ENCODE measurements at places on chromosomes 5 and 9.

DNA sequence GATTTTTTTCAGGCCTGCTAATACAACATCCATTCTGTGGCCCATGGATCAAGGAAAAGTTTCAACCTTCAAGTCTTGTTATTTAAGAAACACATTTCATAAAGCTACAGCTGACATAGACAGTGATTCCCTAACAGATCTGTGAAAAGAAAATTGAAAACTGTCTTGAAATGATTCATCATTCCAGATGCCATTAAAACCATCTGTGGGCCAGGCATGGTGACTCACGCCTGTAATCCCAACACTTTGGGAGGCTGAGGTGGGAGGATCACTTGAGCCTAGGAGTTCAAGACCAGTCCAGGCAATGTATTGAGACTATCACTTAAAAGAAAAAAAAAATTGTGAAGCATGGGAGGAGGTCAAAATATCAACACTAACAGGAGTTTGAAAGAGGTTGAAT is 6.0 kb downstream of the RAPGEF6 start:
- DNase-seq, result no peak

DNA sequence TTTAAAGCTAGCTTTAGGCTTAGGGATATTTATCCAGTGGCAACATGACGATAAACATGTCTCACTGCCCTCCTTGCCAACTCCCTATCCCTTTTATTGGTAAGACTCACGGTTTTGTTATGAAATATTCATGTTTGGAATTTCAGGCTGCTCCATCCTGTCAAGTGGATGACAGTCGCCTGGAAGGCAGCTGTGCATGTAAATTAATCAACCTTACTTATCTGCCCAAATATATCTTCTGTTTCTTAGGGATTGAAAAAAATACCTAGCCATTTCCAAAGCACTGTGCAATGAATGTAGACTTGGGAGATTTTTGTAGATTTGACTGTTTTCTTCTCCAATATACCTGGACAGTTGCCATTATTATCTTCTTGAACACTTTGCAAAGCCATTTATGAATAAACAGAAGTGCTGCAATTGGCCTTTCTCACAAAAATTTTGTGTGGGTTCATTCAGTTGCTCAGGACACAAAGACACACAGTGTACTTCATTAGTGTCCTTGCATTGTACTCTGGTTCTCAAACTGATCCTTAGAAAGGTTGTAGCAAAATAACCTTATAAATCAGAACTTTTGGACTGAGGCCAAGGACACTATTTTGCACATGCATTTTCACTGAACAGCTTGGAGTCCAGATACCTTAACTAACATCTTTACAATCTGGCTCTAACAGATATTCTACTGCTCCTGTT is 889.4 kb upstream of the SEMA6A start:
- DNase-seq, result no peak

DNA sequence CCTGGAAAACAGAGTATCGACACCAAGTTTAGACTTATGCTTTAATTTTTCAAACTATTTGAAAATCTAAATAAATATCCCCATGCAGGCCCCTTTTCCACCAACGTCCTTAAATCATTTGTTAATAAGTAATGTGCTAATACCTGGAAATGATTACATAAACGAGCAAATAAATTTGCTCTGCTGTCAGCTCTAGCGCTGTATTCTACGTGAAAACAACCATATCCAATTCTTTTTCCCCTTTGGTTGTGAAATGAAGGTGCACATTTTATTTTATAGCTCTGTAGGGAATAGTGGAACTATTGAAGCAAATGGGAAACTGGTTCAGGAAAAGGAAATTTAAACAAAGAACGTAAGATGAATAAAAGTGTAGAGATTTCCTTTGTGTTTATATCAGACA is 137.7 kb upstream of the ZNF608 start:
- DNase-seq, result no peak

- DNase-seq, result no peak
Measured at GRCh38 chr5:176161431-176161830, 76.8 kb upstream of the SIMC1 start.

DNA sequence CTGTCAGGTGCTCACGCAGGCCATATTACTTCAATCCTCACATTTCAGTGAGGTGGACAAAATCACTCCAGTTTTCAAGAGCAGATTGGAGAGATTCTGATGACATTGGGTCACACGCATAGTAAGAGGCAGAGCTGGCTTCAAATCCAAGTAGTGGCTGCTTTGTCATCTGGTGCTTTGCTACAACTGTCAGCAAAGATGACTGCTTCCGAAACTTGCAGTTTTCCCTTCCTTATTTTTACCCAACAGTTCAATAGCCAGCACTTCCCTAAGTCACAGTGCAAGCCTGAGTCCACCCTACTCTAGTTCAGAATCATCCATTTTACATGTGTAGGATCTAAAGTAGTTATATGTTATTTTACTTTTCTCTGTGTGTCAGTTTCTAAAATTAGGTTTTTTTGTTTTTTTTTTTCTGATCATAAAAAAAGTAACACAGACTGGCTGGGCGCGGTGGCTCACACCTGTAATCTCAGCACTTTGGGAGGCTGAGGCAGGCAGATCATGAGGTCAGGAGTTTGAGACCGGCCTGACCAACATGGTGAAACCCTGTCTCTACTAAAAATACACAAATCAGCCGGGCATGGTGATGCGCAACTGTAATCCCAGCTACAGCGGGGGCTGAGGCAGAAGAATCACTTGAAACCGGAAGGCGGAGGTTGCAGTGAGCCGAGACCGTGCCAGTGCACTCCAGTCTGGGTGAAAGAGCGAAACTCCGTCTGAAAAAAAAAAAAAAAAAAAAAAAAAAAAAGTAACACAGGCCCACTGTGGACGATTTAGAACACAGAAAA is 49.6 kb downstream of the ANKDD1B start:
- DNase-seq, result no peak

DNA sequence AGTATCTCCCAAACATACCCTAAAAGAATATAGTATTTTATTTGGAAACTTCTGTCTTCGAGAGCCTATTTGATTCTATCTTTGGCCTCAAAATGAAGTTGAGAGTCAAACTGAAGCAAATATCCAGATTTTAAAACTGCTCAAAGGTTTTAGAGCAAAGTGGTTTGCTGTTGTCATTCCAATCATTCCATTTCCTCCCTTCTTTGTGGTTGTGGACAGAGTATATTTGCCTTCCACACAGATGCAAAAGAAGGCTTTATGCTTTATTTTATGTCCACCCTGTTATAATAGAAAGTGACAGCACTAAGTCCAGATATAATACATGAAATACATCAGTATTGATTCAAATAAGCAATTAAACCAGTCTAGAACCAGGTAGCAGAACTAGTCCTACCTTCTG is 12.4 kb downstream of the GZMK start:
- no peak for DNase-seq

- DNase-seq, result no peak
Measured at GRCh38 chr5:135232958-135233357, 166.1 kb downstream of the MACROH2A1 start.

DNA sequence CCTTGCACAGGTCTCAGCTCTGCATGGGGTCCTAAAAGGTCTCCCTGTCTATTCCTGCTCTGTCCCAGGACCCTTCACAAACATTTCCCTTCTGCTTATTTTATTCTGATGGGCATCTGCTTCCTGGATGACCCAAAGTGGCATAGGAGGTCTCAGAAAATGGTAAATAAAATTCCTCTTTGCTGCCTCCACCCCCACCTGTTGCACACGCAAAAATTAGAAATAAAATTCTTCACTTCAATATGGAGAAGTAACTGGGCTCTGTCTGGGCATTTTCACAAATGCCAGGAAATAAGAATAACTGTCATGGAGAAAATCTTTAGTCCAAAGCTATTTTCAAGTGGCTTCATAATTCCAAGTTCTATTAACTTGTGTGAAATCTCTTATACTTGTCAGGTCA is 106.6 kb upstream of the MAP1B start:
- no peak for DNase-seq

GRCh38 chr9:115759426-115759825 is 394.2 kb upstream of the PAPPA start:
- no peak for DNase-seq

DNA sequence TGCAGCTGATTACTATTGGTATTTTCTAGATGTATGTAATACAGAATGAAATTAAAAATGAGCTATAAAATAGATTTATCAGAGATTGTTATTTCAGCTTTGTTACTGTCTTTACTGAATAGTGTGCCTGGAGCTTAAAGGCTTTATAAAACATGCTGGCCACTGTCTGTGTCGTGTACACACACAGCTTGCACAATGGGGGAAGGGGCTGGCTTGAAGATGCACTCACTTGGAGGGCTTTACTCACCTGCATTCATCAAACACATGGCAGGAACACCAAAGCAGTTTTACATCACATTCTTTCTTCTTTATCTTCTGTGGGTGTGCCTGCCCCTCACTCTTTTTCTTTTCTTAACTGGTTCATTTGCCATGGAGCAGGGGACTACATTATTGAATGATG is 60.9 kb downstream of the TLE4 start:
- DNase-seq, result no peak

DNA sequence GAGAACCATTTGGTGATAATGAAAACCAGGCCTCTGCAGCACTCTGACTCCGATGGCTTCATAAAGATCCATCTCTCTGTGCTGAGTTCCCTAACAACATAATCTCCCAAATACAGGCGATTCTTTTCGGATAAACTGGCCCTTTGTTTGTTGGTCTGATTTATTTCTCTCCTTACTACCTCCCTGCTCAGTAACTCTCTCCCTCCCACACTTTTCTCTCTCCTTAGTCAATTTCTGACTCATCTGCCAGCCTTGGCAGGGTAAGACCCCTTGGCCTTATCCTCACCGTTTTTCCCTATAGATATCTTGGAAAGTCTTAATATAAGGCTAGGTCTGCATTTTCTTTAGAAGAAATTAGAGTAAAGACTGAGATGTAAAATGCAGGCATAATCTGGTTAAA is 128.7 kb downstream of the BRINP1 start:
- DNase-seq, result no peak
